NCI-H187 treated with DMSO at 0.1 percent for 48 hours (cell line): ENCODE measurements at places on chromosomes 2 and 18.

GRCh38 chr2:177598326-177599138 is 206.0 kb downstream of the AGPS start:
- DNase-seq = no peak

- no peak for DNase-seq
Measured at GRCh38 chr2:10216677-10217488, 85.8 kb upstream of the HPCAL1 start.

DNA sequence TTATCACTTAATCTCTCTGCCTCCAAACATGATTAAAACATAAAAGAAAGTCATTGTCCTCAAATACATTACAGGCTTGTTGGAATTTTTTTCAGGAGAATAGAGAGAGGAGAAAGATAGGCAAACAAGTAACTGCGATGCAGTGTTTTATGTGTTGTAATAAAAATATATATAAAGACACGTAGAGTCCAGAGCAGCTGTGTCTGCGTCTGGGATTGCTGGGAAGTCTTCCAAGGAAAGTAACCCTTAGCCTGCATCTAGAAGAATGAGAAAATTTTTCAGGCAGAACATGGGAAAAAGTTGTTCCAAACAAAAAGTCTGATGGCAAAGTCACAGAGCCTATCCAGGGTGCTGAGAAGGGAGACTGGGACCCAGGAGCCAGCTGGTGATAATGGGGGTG is 91.8 kb upstream of the ST6GAL2 start:
- DNase-seq = no peak

DNA sequence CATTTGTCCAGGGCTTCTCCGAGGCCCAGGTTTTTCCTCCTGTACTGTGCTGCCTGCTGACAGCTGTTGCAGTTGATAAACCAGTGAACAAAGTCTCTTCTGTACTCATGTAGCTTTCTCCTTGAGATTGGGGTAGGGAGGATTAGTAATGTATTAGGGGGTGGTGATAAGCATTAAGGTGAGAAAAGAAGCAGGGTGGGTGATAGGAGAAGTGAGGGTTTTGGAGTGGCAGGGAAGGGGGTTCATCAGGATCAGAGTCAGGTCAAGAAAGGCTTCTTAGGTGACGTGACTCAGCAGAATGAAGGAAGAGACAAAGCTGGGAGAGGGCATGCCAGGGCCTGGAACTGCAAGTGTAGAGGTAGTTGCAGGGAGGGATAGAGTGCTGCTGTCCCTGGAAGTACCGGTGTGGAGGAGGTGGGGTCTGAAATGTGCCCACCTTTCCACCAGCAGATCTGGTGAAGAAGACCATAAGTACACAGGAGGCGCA is 48.7 kb downstream of the PKP4 start:
- DNase-seq = no peak

DNA sequence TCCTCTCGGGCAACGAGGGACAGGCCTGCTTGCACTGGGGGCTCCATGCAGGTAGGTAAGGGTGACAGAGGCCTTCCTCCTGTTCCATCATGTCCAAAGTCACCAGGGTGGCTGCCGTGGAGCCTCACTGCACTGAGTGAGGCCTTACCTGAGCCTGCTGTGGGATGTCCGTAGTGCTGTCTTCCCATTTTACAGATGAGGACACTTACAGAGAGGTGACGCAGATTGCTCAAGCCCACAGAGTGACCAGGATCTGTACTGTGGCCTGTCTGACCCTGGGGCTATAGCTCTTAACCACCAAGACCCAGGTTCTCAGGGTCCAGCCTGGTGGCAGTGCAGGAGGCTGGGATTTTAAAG is 5.4 kb downstream of the ATOH8 start:
- no peak for DNase-seq

- DNase-seq = no peak
Measured at GRCh38 chr2:3430740-3431490, 51.4 kb downstream of the TRAPPC12 start.

- no peak for DNase-seq
Measured at GRCh38 chr2:186042207-186043028, 303.8 kb downstream of the FSIP2 start.

DNA sequence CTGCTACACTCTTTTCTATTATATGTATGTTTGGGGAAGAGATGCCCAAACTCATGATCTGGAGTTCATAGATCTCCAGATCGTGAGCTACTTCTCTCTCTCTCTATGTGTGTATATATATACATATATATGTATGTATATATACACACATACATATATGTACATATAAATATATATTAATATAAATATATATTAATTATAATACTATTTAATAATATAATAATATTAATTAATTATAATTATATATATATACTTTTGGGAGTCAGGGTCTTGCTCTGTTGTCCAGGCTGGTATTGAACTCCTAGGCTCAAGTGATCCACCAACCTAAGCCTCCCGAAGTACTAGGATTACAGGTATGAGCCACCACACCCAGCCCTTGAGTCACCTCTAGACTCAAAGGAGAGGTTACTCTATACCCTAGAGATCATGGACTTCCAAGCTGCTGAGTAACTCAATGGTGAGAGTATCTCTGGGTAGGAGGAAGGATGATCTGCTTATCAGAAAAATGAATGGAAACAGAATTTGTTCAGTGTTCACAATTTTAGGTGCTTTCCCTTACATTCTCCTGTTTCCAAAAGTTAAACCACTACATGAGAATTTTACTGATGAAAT is 463.5 kb upstream of the TRIB2 start:
- no peak for DNase-seq

DNA sequence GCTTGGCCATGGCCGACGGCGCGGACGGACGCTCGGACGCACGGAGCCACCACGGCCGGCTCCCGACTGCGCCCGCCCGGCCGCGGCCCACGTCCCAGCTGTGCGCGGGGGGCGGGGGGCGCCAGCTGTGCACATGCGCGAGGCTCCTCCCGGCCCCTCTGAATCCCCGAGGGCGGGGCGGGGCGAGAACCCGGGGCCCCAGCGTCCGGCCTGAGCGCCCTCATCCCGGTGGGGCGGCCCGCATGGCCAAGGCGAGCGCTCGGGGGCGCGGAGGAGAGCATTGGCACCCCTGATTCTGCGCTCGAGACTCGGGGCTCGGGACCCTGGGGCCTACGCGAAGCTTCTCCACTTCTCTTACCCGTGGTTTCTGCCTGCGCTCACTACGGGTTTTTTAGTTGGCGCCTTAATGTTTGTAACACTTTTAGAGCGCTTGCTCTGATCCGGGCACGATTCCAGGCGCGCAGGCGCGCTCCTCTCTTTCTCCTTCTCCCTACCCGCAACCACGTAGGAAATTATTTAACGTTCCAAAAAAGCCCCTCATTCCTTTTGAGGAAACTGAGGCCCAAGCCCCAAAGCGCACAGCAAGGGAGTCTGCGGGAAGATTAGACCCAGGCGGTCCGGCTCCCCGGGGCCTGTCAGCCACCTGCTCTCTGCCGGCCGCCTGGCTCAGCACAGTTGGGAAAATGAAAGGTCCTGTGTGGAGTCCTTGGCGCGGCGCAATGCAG is at the start of gene PXDN:
TSS of gene PXDN (minus strand) at position 70 of the 725 bp plus-strand sequence. CDS start at position 10, 60 bp downstream.
- DNase-seq = no peak

DNA sequence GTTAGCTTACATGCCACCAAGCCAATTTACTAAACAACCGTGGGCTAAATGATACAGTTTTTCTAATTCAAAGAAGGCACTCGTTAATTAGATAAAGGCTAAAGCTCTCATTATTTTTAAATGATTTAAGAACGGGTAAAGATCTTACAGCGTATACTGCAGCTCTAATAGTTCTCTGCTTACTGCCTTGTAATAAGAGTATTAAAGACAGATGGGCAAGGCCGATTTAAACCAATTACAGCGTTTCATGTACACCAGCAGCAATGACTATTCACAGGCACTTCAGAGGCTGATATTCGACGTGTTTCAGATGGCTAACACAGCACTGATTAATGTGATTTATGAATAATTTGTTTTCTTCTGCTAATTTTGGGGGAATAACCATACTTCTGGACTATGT is 259.3 kb downstream of the ZNF407 start:
- DNase-seq = no peak
